ENCODE measurements at places on chromosomes 13 and 19. TPM values are rescaled to one million over a fixed set of nuclear protein-coding genes. Genes with fewer than 3 reads are reported as not detected.

The ACP5 gene
- 3.2 TPM for total RNA-seq

The NOVA2 gene
- total RNA-seq: 80.3 TPM

The ANGPTL8 gene
- 1.7 TPM for total RNA-seq

The IRS2 gene
- total RNA-seq: 86.2 TPM

The CYP4F2 gene
- not detected for total RNA-seq

The ZNF808 gene
- total RNA-seq: 22.2 TPM

The IGFL3 gene
- not detected for total RNA-seq

The SH2D3A gene
- 0.18 TPM for total RNA-seq

The CAPN12 gene
- 1.3 TPM for total RNA-seq

The MBD3L3 gene
- total RNA-seq: not detected

The GAPDHS gene
- not detected for total RNA-seq

The TMEM150B gene
- total RNA-seq: not detected

The RPL21 gene
- 469 TPM for total RNA-seq

The RNF17 gene
- 0.58 TPM for total RNA-seq

The CBY2 gene
- not detected for total RNA-seq

The TDRD12 gene
- 1.0 TPM for total RNA-seq

The SEMA6B gene
- total RNA-seq: 79.1 TPM

The PRR36 gene
- 43.1 TPM for total RNA-seq

The CCDC169 gene
- total RNA-seq: 2.5 TPM

The TPTE2 gene
- total RNA-seq: 0.45 TPM

The RFPL4A gene
- not detected for total RNA-seq

The ZNF420 gene
- total RNA-seq: 25.8 TPM

The KCNC3 gene
- 68.0 TPM for total RNA-seq

The IZUMO2 gene
- not detected for total RNA-seq

The ONECUT3 gene
- not detected for total RNA-seq

The ACER1 gene
- not detected for total RNA-seq

The WDR88 gene
- total RNA-seq: not detected

The CNMD gene
- 0.94 TPM for total RNA-seq

The KLF5 gene
- total RNA-seq: 4.6 TPM

The CD79A gene
- not detected for total RNA-seq

The TUBA3C gene
- not detected for total RNA-seq

The SPRY2 gene
- 46.2 TPM for total RNA-seq

The CERS4 gene
- total RNA-seq: 75.8 TPM

The SOX21 gene
- total RNA-seq: 18.9 TPM

The SLC25A41 gene
- 3.9 TPM for total RNA-seq

The ERF gene
- total RNA-seq: 47.4 TPM

The SPACA6 gene
- 25.0 TPM for total RNA-seq

The SYT3 gene
- total RNA-seq: 18.9 TPM

The SPACA4 gene
- total RNA-seq: not detected

The ZNF135 gene
- total RNA-seq: 14.6 TPM
